ENCODE measurements at places on chromosomes 3 and 15.

DNA sequence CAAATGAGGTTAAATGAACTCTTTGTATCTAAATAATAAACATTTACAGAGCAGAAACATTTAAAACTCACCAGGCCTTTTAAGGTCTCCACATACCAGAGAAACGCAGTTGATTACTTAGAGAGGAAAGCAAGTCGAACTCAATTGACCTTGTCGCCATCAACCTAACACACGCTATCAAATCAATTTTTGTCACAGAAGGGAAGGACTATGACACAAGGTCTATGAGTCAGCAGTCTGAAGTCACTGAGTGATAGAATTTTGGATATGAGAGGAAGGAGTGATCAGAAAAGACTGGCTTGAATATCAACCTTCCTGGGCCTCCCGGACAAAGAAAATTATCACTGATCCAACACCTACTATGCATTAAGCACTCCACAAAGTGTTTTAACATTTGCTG lies 514.4 kb upstream of the ZNF385D start:
- DNase-seq: no peak

DNA sequence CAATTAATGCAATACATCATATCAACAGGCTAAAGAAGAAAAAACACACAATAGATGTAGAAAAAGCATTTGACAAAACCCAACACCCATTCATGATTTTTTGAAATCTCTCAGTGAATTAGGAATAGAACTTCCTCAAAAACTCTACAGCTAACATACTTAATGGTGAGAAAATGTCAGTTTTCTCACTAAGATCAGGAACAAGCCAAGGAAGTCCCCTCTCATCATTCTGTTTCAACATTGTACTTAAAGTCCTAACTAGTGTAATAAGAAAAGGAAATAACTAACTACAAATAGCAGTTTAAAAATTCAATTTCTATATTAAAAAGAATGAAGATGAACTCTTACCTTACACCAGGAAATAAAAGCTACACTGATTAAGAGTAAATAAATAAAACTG lies 77.8 kb downstream of the DCLK3 start:
- DNase-seq: no peak

GRCh38 chr3:192022412-192022811 lies 561.4 kb downstream of the PYDC2 start:
- no peak for DNase-seq

- DNase-seq: no peak
Measured at GRCh38 chr3:109336291-109336861, 970 bp downstream of the DPPA4 start.

- DNase-seq: no peak
Measured at GRCh38 chr3:47430606-47431005, 45.1 kb downstream of the SCAP start.

- no peak for DNase-seq
Measured at GRCh38 chr3:21331857-21332256, 419.2 kb downstream of the ZNF385D start.

DNA sequence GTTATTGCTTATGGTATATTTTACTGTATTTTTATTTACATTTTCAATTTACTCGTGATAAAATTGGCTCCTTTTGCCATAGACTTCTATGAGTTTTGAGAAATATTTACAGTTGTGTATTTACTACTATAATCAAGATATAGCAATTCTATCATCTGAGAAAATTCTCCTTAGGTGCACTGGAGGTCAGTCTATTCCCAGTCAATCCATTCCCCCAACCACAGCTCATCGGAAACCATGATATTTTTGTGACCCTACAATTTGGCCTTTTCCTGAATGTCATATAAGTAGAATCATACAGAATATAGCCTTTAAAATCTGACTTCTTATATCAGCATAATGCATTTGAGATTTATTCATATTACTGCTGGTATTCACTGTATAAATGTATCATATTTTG lies 114.7 kb upstream of the LRTM1 start:
- no peak for DNase-seq

DNA sequence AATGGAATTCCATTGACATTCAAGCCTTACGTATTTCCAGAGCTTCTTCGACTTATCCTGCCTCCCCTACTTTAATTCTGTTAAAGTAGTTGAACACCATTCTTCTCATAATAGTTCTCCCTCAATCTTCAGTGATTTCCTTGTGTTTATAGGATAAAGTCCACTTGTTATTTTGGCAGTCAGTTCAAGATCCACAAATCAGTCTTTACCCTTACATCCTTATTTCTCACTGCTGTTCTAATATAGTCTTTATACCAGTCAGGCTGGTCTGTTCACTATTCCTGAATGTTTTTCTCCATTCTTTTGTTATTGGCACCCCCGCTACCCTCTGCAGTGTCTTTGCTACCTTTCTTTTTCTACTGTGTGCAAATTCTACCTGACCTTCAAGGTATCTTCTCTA lies 29.7 kb downstream of the ATP6V1A start:
- DNase-seq: no peak

DNA sequence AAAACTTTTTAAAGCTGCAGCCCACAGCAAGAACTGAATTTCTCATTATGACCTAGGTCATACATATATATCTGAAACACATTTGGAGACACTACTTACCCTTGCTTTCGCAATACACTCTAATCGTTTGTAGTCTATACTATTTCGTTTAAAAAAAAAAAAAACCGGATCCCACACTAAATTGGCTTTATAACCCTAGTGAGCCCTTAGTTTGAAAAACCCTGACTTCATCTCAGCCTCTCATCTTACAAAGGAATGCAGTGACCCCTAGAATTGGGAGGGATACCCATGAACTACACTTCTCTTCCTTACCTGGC lies 4.2 kb downstream of the RARRES1 start:
- DNase-seq: no peak

DNA sequence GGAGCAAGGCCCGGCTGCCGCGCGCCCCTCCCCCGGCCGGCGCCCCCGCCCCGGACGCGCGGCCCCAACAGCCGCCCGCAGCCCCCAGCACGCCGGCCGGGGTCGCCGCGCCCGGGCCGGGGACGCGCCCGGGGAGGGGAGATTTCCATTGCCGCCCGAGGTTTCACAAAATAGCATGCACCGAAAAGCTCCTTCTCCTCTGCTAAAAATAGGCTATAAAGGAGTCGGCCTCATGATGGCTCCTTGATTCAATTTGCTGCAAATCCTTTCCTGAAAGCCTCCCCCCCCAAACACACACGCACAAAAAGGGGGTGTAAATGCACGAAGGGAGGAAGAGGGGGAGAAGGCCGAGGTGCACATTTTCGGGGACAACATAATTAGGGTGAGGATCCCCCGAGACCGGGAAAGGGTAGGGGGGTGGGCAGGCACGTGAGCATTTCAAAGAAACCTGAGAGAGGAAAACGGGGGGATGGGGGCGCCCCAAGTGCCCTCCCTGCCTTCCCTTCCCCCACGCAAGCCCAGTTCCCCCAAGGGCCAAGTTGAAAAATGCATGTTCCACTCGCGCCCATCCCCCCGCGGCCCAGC lies 734 bp downstream of the TBL1XR1 start:
- DNase-seq: peak; percentile 37

Data from effector CD4-positive, alpha-beta T cell (primary cell).